ENCODE measurements at places on chromosomes 2 and 18. TPM values are rescaled to one million over a fixed set of nuclear protein-coding genes. Genes with fewer than 3 reads are reported as not detected.

C1QL2 gene
- not detected for total RNA-seq

TRIB2 gene
- 43.2 TPM for total RNA-seq

RTP5 gene
- not detected for total RNA-seq

SIX3 gene
- total RNA-seq: 0.21 TPM

BCL2L11 gene
- 43.8 TPM for total RNA-seq

CD226 gene
- total RNA-seq: 0.95 TPM

DNMT3A gene
- 29.3 TPM for total RNA-seq

- H3K4me1 ChIP-seq: no peaks in the 10 kb centered on the region
- H3K27ac ChIP-seq: no peak overlapping the region
- H3K27me3 ChIP-seq: peaks cover 25% of the 10 kb centered on the region
These were observed 10.2 kb upstream of the KCNG2 start for GRCh38 chr18:79787527-79787864.

DNA sequence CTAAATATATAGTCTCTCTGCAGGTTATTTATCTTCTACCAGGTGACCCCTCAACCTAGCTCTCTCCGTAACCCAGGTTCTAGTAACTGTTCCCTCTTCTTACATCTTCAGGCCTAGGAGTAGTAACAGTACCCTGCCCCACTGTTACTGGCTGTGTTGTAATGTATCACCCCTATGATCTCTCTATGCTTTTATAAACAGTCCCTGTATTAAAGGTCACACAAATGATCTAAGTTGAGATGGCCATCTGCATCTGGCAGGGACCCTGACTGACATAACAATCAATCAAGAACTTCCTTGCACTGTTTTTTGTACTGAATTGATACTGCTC lies 219.7 kb upstream of the STK17B start:
- no peaks in the 10 kb centered on the region for H3K4me1 ChIP-seq
- H3K36me3 ChIP-seq: no peaks in the 10 kb centered on the region
- no peak for DNase-seq
- no peaks in the 10 kb centered on the region for H3K27me3 ChIP-seq

- no peak overlapping the region for H3K4me3 ChIP-seq
- H3K27ac ChIP-seq: no peak overlapping the region
- no peaks in the 10 kb centered on the region for H3K27me3 ChIP-seq
- H3K36me3 ChIP-seq: no peaks in the 10 kb centered on the region
- DNase-seq: no peak
These were observed 32.0 kb upstream of the CCDC88A start for GRCh38 chr2:55451699-55452098.

DNA sequence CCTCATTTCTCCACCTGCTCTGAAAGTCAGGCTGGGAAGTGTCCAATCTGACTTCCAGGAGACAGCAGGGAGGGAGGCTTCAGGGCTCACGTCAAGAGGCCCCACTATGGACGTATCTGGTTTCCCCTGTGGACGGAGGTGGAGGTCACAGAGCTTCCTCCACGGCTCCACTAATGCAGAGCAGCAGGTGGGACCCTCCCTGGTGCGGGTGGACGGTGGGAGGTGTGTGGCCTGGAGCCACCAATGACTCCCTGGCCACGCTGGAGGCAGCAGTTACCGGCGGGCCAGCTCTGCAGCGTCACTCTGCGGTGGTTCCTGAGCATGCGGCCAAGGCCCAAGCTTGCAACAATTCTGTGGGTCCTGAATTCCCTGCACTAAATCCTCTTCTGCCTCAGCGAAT lies 9.0 kb downstream of the CRACDL start:
- no peaks in the 10 kb centered on the region for H3K27me3 ChIP-seq
- no peak overlapping the region for H3K4me3 ChIP-seq
- DNase-seq: no peak
- no peaks in the 10 kb centered on the region for H3K36me3 ChIP-seq
- no peaks in the 10 kb centered on the region for H3K4me1 ChIP-seq
- no peak overlapping the region for H3K27ac ChIP-seq

GRCh38 chr18:47470941-47471340 lies 219.5 kb upstream of the SKOR2 start:
- H3K36me3 ChIP-seq: no peaks in the 10 kb centered on the region
- H3K27me3 ChIP-seq: no peaks in the 10 kb centered on the region
- DNase-seq: no peak
- H3K4me1 ChIP-seq: no peaks in the 10 kb centered on the region
- no peak overlapping the region for H3K4me3 ChIP-seq

GRCh38 chr2:237326266-237327171 lies 87.4 kb downstream of the COL6A3 start:
- H3K4me3 ChIP-seq: no peak overlapping the region
- peak overlapping the region; percentile 39 for H3K27ac ChIP-seq
- H3K4me1 ChIP-seq: no peaks in the 10 kb centered on the region
- DNase-seq: no peak
- H3K27me3 ChIP-seq: no peaks in the 10 kb centered on the region

DNA sequence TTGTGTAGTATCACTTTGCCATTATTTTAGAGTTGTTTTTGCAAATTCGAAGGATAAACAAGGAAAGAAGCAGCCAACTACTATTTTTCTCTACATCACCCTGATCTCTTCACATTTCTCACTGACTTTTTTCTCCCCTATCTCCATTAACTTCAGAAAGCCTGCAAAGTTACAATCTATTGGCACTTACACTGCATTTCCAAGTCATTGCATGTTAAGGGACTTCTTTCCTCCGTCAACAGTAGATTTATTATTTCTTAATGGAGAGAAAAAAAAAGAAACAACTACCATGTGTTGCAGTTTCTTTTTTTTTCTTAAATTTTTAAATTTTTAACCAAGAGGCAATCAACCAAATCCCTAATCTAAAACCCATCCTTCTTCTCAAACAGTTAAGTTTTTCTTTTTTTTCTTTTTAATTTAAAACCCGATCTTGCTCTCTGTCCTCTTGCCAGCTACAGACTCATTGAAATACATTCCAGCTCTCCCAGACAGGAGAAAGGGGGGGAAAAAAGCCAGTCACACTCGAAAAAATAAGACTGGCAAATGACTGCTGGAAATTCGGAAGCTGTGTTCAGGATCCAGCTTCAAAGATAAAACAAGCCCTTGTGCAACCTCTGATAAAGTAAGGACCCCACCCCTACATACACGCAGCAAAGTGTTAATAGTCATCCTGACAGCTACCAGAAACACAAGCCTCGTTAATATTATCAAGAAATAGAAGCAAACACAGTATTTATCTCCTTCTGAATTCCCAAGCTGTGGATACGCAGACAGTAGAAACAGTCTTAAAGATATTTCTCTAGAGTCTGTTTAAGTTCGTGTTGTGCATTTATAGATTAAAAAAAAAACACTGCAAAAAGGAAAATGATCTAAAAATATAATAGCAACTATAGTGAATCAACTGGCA lies 1.3 kb downstream of the LRRTM4 start:
- H3K27ac ChIP-seq: no peak overlapping the region
- H3K36me3 ChIP-seq: no peaks in the 10 kb centered on the region
- no peak overlapping the region for H3K4me3 ChIP-seq
- DNase-seq: no peak
- H3K27me3 ChIP-seq: no peaks in the 10 kb centered on the region

DNA sequence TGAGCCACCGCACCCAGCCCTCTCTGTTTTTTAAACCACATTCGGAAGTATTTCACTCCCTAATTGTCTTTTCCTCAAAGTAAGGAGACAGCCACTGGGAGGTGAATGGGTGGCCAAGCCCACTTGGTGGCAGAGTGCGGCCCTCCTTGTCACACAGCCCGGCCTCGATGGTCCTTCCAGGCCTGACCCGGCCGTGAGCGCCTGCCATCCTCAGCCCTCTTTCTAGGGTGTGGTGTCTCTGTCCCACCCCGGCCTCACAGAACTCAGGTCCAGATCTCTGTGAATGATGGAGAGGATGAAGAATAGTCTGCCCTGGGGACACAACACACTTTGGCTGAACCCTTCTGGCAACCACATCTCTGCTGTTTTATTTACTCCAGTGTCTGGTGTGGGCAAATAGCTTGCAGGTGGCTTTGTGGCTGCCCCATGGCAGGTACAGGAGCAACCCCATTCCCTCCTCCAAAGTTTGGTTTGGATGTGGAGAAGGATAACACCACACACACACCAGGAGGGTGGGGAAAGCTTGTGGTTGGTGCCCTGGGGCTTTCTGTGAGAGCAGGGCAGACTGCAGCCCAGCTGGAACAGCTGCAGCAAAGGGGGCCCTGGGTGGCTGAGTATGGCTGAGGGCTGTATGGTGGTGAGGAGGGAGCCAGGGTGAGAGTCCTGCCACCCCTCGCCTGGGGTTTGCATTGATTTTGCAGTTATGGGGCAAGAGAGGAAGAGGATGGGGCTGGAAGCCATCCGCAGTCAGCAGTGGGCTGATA lies 88.6 kb downstream of the FAM168B start:
- no peaks in the 10 kb centered on the region for H3K36me3 ChIP-seq
- H3K4me1 ChIP-seq: no peaks in the 10 kb centered on the region
- DNase-seq: no peak

- H3K4me1 ChIP-seq: no peaks in the 10 kb centered on the region
- no peaks in the 10 kb centered on the region for H3K27me3 ChIP-seq
- H3K27ac ChIP-seq: no peak overlapping the region
- H3K4me3 ChIP-seq: no peak overlapping the region
These were observed 21.4 kb downstream of the CHMP1B start for GRCh38 chr18:11872479-11873136.

DNA sequence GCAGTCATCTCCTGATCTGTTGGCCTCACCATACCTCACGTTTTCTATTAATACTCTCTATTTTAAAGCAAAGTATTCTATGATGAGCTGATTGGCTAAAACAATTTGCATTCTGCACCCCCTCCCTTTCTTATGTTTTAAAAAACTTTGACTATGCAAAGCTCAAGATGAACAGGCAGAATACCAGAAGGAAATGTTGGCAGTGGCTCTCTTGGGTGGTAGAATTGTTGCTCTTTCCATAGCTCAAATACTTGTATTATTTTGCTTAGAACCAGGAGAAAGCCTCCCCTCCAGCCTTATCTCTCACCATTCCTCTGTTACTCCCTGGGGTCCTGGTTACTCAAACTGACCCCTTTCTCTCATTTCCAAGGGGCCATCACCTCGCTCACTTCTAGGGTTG lies 14.4 kb downstream of the GPR45 start:
- no peaks in the 10 kb centered on the region for H3K4me1 ChIP-seq
- H3K27ac ChIP-seq: no peak overlapping the region
- H3K4me3 ChIP-seq: no peak overlapping the region

DNA sequence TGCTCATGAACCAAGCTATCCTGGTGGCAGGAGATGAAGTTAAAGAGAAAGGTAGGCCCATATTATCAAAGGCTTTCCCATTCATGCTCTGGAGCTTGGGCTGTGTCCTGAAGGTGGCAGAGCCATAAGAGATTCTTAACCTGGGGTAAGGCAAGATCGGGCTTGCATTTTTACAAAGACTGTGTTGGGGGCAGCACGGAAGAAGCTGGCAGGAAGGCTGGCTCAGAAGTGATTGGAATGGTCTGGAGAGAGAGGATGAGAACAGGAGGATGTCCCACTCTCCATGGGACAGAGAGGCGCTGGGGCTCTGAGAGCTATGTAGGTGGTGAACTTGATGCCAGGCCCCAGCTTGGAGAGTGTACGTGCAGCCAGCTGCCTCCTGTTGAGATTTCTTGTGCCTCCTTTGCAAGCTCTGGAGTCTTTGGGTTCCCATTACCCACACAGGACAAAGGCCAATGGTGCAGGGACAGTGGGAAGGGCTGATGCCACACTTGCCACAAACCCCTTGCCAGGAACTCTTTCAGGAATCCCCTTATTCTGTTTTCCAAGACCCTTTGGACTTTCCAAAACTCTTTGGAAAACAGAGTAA lies 40.6 kb upstream of the FZD5 start:
- H3K27ac ChIP-seq: no peak overlapping the region
- no peak for DNase-seq
- H3K4me3 ChIP-seq: no peak overlapping the region
- H3K4me1 ChIP-seq: peaks cover 5% of the 10 kb centered on the region
- no peaks in the 10 kb centered on the region for H3K36me3 ChIP-seq

- H3K27ac ChIP-seq: peak overlapping the region; percentile 67
- no peaks in the 10 kb centered on the region for H3K36me3 ChIP-seq
- H3K27me3 ChIP-seq: no peaks in the 10 kb centered on the region
- no peak for DNase-seq
- peaks cover 6% of the 10 kb centered on the region for H3K4me1 ChIP-seq
These were observed 24.6 kb downstream of the CCDC195 start for GRCh38 chr2:224691563-224691962.

DNA sequence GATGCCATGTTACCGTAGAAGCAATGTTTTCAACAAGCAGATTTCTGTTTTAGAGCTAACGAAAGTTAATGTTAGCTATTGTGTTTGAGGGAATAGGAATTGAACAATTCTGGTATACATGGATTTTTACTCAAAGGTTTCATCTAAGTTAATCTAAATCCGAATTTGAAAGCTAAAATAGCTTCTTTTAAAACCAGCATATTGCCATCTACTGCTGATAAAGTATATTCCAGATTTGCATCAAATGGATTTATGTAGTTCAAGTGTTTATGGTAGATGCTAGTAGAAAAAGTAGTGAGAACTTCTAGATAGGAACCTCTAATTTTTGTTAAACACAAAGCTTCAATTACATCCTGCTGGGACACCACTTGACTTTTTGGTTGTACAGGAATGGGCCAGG lies 1569.5 kb upstream of the NXPH2 start:
- no peaks in the 10 kb centered on the region for H3K4me1 ChIP-seq
- H3K27me3 ChIP-seq: no peaks in the 10 kb centered on the region
- H3K4me3 ChIP-seq: no peak overlapping the region

DNA sequence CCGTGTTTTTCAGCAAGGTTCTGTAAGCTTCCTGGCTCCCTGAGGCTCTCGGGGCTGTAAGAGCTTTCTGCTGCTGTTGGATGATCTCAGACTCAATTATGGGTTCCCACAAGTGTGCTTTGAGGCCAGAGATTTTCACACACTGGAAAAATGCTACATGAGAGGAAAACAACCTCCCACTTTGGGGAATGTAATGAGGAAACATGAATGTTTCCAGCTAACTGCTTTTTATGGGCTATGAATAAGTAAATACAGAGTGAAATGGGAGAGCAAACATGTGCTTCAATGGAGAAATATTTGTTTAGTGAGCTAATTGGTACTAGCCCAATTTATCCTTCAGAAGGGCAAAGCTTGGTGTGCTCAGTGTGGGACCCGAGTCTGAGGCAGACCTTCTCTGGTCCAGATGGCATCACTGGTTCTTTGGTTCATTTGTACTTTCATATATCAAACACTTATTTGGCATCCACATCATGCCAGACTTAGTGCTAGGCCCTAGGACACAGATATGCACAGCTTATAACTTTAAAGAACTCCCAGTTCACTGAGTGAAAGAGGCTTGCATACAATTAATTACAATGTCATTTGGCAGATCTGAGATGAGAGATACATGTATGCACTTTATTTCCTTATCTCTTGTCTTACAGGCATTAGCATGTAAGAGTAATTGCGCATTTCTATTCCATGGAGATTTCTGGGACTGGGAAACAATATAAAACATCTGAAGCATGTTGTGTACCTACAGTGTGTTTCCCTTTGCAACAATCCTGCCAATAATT lies 248.8 kb downstream of the RDH14 start:
- no peaks in the 10 kb centered on the region for H3K27me3 ChIP-seq
- no peak for DNase-seq
- no peak overlapping the region for H3K4me3 ChIP-seq
- no peaks in the 10 kb centered on the region for H3K4me1 ChIP-seq

DNA sequence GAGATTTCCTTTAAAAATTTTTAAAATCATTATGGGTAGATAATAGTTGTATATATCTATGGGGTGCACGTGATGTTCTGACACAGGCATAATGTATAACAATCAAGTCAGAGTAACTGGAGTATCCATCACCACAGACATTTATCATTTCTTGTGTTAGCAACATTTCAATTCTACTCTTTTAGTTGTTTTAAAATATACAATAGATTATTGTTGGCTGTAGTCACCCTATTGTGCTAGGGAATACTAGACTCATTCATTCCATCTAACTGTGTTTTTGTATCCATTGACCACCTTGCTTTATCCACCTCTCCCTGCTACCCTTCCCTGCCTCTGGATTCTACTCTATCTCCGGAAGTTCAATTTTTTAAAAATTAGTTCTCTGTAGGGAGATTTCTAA lies 31.0 kb downstream of the DYSF start:
- no peak for DNase-seq
- H3K27me3 ChIP-seq: no peaks in the 10 kb centered on the region
- H3K4me1 ChIP-seq: no peaks in the 10 kb centered on the region

Measured in Panc1 (cell line).